Esophagus squamous epithelium (tissue), 5 donors: ENCODE measurements at places on chromosomes 5 and 9.

GRCh38 chr5:128469912-128470311 lies 68.1 kb downstream of the FBN2 start:
- DNase-seq: no peak

DNA sequence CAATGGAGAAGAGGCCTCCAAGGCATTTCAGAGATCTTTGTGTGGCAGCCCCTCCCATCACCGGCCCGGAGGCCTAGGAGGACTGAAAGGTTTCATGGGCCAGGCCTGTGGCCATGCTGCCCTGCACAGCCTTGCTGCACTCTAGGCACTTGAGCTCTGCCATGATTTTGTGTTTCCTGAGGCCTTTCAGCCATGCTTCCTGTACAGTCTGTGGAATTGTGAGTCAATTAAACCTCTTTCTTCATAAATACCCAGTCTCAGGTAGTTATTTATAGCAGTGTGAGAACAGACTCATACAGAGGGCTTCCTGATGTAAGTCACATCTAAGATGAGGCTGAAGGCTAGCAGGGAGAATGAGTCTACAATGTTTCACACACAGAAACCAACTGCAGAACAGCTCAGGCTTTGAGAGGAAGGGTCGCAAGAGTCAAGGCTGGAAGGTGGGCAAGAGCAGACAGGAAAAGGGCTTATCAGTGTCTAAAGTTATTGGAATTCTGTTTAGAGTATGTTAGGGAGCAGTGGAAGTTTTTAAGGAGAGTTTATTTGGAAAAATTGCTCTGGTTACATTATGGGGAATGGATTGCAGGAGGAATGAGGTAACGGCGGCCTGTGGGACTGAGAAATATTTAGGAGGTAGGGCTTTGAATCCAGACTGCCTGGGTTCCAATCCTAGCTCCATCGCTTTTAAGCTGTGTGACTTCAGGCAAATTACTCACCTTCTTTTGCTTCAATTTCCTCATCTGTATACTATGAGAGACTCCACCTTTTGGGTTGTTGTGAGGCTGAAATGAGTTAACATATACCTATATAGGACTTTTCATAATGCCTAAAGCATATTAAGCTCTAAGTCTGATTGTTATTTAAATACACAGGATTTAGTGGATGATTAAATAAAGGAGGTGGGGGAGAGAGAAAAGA lies 291.2 kb downstream of the CWC27 start:
- no peak for DNase-seq

DNA sequence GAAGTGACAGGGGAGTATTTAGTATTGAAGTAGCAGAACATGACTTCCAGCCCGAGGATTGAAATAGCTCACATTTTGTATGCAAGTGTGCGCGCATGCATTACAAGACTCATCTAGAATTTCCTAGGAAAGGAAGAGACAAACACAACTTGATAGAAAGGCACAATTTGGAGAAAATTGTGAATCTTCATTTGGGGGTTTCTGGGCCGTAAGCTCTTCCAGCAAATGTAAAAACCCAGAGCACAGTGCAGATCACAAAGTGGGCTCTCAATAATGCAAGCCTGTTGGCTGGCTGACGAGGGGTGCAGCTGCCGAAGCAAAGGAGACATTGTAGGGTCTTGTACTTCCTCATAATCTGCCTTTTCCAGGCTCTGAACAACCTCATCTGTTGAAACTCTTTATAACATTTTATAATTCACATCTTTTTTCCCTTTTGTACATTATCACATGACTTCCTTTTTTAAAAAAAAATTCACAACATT lies 109.0 kb downstream of the BAAT start:
- DNase-seq: no peak

- no peak for DNase-seq
Observed at GRCh38 chr9:97979788-97980478, 3.2 kb upstream of the ANP32B start.

DNA sequence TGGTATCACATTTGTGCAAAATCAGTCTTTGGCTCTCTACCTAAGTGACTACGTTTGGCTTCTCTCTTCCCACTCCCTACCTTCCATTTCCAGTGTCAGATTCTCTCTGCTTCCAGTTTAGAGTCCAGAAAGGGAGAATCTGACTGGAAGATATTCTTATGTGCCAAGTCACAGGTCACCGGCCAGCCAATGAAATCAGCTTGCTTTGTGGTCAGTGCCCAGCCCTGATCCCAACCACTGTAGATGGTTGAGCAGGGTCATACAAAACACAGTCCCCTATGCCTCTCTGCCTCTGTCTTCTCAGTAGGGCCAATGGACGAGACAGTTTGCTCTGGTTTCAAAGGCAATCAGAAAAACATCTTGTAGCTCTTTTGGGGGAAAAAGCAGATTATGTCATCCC lies 15.6 kb upstream of the EPB41L4B start:
- DNase-seq: no peak

DNA sequence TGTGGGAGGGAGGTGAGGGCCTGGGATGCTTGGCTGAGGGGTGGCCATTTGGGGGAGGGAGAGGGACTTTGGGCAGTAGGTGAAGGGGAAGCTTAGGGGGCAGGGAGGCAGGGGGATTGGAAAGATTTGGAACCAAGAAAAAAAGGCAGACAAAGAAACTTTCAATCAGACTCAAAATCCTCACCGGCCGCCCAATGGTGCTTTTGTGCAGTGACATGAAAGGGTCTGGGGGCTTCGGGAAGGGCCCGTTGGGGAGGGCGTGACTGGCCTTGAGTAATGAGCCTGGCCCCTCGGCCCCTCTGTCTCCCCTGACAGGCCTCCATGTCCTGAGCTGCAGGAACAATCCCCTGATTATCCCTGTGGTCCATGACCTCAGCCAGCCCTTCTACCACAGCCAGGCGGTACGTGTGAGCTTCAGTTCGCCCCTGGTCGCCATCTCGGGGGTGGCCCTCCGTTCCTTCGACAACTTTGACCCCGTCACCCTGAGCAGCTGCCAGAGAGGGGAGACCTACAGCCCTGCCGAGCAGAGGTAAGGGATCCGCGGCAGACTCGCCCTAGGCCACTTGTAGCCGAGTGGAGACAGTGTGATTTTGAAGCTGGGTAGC lies 181.1 kb downstream of the PAPPA start:
- no peak for DNase-seq

DNA sequence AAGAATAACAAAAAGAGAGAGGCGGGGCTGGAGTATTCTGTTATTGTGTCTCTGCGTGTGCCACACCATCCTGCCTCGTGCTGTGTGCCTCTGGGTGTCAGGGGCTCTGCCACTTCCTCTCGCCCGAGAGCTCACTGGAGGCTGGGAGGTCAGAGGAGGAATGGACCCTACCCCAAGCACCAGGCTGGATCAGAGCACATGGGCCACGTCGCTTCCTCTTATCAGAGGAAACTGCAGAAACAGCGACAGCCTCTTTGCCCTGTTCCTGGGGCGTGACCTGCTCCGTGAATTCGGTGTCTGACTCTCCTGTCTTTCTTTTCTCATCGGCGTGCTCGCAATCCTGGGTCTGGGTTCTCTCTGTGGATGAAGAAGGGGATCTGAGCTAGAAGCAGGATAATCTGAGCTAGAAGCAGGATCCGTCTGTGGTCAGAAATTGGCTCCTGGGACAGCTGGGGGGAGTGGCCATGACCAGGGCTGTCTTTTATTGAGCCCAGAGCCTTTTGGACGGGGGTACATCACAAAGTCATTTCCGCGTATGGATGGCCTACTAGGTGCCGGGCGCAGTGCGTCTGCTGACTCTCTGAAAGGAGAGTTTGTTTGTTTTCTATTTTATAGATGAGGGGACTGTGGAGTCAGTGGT lies 150.3 kb upstream of the COL5A1 start:
- no peak for DNase-seq

GRCh38 chr5:82513738-82514137 lies 235.6 kb upstream of the RPS23 start:
- DNase-seq: no peak

DNA sequence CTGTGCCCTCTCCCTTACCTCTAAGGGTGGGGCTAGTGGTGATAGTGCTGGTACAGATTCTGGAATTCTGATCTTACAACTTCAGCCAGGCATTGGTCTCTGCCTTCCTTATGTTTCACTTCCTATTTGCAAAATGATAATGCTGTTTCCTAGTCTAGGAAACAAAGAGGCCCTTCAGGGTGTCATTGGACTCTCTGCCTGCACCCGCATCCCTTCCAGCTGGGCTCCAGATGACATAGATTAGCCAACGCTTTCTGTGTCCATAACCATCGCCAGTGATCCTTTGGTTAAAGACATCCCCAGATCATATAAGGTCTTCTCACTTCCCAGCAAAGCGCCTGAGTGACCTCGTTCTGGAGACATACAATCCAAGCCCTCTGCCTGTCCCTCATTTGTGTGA lies 180.7 kb downstream of the ERCC6L2 start:
- no peak for DNase-seq

GRCh38 chr9:125929846-125930245 lies 182.7 kb downstream of the PBX3 start:
- DNase-seq: no peak

DNA sequence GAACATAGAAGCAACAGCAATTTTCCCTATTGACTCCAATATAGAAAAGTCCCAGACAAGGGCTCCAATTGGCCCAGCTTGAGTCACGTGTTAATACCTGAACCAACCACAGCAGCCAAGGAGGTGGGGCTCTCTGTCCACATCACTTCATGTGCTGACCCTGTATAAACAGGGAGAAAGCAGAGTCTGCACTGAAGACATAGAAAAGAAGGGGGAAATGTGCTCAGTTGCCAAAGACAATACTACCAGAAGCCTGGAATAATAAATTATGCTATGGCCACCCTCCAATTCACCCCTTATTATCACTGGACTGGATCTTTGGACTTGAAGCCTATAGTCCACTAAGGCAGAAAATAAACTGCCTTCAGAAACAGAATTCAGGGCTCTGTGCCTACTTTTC lies 275.4 kb downstream of the EPB41L4A start:
- DNase-seq: no peak

GRCh38 chr9:78539188-78539587 lies 242.3 kb downstream of the PSAT1 start:
- no peak for DNase-seq

- no peak for DNase-seq
Observed at GRCh38 chr5:60700416-60700757, 421 bp upstream of the DEPDC1B start.

DNA sequence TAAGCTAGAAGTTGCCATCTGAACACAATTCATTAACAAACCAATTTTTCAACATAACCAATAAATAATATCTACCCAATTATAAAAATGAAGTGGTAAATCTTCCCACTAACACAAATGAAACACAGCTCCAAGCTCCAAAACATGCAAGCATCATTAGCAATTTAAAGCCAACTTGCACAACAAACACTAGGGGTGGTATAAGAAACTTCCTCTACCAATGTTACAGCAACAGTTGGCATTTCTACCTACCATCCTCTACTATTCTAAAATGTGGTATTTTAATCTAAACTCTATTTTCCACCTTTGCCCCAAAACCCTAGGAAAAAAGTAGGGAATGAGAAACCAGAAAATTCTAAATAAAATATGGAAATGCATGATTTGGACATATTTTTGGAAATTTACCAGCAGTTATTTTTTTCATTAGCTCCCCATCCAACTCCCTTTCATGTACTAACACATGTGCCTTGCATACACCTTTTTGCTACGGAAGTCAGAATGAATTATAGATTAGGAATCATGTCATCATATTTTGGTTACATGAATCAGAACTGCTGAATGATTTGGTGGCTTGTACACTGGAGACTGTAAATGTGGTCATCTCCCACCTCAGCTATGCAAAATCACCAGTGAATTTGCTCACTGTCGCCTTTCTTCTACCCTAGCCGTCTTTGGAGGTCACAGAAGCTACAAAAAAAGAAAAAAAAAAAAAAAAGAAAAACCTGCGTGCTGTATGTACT lies 4.1 kb downstream of the NR6A1 start:
- DNase-seq: no peak

DNA sequence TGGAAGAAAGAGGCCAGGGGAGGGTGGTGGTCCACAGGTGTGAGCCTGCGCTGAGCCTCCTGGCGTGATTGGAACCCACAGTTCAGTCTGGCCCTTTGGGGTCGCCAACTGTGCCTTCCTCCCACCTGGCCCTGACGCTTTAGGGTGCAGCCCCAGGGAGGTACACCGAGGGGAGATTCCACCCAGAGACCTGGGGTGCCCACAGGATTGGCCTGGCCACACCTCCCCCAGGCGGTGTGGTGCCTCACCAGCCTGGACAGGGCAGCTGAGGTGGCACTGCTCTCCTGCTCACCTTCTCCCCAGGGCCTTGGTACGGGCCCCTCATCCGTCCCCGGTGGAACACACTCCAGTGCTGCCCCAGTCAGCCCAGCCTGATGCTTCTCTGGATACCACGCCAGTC lies 1.0 kb upstream of the CLIC3 start:
- DNase-seq: no peak

GRCh38 chr9:37565661-37566618 lies 10.2 kb downstream of the FBXO10 start:
- no peak for DNase-seq

DNA sequence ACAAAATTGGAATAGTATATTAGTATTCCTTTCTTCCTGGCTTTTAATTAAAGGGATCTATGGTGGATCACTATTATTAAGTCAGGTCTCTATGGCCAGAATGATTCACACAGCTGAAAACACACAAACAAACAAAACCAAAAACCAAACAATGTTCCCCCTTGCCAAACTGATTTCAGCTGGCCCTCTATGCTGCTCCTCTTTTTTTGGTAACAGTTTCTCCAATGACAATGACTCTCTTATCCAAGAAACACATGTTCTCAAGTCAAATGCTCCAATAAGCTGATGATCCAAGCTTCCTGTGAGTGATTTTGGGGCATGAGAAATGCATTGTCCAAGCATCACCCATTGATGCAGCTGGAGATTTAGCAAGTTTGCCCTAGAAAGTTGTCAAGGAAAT lies 193.4 kb upstream of the TUT7 start:
- DNase-seq: no peak

DNA sequence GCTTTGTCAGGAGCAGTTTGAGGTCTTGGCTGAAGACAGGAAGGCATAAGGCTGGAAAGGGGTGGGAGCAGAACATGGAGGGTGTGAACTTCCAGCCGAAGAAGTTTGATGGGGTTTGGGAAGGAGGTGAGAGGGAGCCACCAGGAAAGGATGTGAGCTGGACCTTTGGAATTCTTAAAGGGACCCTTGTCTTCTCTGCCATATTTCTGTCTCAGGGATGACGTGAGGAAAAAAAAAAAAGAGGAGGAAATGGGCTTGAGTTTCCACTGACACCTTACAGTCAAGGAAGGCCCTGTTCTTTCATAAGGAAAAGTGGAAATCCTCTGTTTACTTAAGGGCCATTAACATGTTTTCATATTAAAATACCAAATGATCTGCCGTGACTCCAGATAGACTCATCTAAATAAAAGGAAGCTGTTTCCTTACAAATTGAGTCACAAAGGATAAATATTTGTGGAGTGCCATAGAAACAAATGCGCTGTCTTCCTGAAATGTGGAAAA lies 132.1 kb downstream of the PALM2AKAP2 start:
- DNase-seq: no peak

- no peak for DNase-seq
Observed at GRCh38 chr5:107294211-107294550, 376.6 kb downstream of the EFNA5 start.

DNA sequence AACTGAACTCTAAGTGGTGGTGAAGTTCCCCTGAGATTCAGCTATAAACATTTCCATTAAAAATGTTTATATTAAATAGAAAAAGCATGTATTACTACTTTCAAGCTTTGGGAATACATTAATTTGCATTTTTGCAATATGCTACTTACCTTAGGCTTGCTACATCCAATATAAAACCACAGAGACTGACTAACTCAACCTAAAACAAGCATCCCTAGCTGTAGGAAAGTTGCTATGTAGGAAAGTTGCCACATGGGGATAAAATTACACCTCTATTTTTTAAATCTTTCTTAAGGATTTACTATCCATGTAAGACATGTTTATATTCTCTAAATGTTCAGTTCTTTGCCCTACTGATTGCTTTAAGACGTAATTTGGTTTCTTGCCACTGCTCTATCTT lies 12.8 kb downstream of the SCAMP1 start:
- no peak for DNase-seq

- DNase-seq: no peak
Observed at GRCh38 chr5:170907758-170908157, 45.9 kb downstream of the RANBP17 start.
